ENCODE measurements at places on chromosomes 13 and 19. TPM values are rescaled to one million over a fixed set of nuclear protein-coding genes. Genes with fewer than 3 reads are reported as not detected.

The ZNF677 gene
- total RNA-seq, result 21.3 TPM

The ATP4B gene
- not detected for total RNA-seq

The PLA2G4C gene
- 23.2 TPM for total RNA-seq

The PSG7 gene
- total RNA-seq, result not detected

The C2CD4C gene
- total RNA-seq, result 0.26 TPM

DNA sequence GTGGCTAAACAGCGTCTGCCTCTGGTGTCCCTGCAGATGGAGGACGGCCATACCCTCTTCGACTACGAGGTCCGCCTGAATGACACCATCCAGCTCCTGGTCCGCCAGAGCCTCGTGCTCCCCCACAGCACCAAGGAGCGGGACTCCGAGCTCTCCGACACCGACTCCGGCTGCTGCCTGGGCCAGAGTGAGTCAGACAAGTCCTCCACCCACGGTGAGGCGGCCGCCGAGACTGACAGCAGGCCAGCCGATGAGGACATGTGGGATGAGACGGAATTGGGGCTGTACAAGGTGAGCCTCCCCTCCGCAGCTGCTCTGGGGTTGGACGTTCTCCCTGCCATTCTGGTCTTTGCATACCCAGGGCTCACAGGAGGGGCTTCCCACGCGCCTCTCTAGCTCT, 19.9 kb downstream of the UHRF1 start:
- no peaks in the 10 kb centered on the region for H3K36me3 ChIP-seq
- no peak overlapping the region for H3K4me3 ChIP-seq
- no peak for DNase-seq

DNA sequence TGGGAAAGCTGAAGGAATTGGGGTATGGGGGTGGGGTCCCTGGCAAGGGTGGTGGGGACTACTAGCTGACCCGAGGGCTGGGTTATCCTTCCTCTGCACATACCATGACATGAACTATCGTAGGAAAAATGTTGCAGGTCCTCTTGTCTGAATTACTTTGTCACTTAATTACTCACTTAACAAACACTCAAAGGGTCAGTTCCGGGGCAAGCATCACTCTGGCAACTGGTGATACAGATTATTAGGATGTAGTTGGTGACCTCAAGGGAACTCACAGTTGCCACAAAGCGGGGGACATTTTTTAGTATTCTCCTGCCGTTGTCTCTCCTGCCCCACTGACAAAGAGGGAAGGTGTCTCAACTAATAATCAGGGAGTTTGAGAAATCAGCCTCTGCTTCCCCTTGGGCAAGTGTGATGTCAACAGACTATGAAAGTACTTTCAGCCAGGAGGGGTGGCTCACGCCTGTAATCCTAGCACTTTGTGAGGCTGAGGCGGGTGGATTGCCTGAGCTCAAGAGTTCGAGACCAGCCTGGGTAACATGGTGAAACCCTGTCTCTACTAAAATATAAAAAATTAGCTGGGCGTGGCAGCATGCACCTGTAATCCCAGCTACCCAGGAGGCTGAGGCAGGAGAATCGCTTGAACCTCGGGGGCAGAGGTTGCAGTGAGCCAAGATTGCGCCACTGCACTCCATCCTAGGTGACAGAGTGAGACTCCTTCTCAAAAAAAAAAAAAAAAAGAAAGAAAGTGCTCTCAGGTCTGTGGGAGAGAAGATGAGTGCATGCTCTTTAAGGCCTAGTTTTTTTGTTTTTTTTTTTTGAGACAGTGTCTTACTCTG, 10.3 kb downstream of the DNAJB1 start:
- H3K27ac ChIP-seq, result no peak overlapping the region
- no peaks in the 10 kb centered on the region for H3K36me3 ChIP-seq
- no peak overlapping the region for H3K4me3 ChIP-seq

DNA sequence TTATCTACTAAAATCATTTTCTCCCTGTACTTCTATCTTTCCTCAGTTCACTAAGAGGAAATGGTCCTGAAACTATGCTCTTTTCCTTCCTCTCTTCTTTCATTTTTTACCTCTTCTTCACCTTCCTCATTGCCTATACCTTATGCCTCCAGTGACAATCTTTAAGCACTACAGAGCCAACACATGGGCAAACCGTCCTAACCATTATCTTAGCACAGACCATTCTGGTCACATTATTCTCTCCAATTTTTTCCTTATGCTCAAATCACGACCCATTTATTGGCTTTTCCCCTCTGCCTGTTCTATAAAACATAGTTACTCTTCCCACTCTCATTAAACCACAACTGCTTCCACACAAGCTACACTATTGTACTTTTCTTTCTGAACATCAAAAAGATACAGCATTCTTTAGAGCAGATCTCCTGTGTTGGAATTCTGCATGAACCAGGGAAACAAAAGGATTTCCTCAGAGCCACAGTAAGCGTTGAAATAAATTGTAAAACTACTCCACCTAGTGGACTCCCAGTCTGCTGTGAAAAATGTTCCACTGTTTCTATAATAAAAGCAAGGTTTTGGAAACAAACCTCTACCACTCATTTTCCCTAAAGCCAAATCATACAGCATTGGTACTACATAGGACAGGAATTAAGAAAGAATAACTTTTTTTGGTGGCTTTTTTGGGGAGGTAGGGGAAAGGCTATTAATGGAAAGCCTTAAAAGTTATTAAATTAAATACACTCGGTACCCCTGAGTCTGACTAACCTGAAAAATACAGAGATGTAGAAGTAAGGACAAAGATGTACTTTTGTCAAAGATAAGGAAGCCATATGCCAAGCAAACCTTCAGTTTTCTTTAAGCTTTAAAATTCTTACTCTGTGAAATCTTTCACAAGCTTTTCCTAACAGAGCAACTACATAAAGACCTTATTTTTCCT, 19.5 kb downstream of the NUFIP1 start:
- H3K4me1 ChIP-seq, result peaks cover 18% of the 10 kb centered on the region
- H3K27ac ChIP-seq, result peak overlapping the region; percentile 56
- DNase-seq, result no peak
- H3K4me3 ChIP-seq, result no peak overlapping the region
- peaks cover 10% of the 10 kb centered on the region for H3K36me3 ChIP-seq

- peak overlapping the region; percentile 62 for H3K27ac ChIP-seq
- DNase-seq, result no peak
- H3K27me3 ChIP-seq, result no peaks in the 10 kb centered on the region
- H3K4me3 ChIP-seq, result no peak overlapping the region
Observed at GRCh38 chr13:98474292-98474691, 102.6 kb downstream of the STK24 start.

DNA sequence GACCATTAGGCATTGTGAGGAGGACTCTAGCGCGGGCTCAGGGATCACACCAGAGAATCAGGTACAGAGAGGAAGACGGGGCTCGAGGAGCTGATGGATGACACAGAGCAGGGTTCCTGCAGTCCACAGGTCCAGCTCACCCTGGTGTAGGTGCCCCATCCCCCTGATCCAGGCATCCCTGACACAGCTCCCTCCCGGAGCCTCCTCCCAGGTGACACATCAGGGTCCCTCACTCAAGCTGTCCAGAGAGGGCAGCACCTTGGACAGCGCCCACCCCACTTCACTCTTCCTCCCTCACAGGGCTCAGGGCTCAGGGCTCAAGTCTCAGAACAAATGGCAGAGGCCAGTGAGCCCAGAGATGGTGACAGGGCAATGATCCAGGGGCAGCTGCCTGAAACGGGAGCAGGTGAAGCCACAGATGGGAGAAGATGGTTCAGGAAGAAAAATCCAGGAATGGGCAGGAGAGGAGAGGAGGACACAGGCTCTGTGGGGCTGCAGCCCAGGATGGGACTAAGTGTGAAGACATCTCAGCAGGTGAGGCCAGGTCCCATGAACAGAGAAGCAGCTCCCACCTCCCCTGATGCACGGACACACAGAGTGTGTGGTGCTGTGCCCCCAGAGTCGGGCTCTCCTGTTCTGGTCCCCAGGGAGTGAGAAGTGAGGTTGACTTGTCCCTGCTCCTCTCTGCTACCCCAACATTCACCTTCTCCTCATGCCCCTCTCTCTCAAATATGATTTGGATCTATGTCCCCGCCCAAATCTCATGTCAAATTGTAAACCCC, 2.8 kb upstream of the CEACAM5 start:
- H3K4me1 ChIP-seq, result no peaks in the 10 kb centered on the region
- no peaks in the 10 kb centered on the region for H3K36me3 ChIP-seq
- no peak overlapping the region for H3K4me3 ChIP-seq

GRCh38 chr13:45817833-45818232, 33.7 kb downstream of the SIAH3 start:
- H3K4me1 ChIP-seq, result no peaks in the 10 kb centered on the region
- DNase-seq, result no peak
- no peak overlapping the region for H3K27ac ChIP-seq
- H3K27me3 ChIP-seq, result no peaks in the 10 kb centered on the region
- no peaks in the 10 kb centered on the region for H3K36me3 ChIP-seq

DNA sequence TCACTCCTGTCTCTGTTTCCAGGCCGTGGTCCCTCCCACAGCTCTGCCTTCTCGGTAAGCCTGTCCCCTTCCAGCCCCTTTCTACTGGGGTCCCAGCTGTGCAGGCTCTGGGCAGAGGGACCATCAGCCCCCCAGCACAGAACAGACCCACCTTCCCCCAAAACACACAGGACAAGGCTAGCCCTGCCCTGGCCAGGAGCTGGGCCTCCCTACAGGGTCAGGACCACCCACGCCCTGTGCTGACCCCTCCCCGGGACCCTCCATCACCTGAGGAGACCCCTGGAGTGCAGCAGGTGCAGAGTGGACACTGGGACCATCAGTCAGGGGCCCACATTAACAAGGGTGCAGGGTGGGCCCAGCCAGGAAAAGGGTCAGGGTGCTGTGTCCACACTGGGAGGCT, 13.9 kb downstream of the CEACAM3 start:
- H3K27ac ChIP-seq, result no peak overlapping the region
- DNase-seq, result no peak
- no peaks in the 10 kb centered on the region for H3K27me3 ChIP-seq

DNA sequence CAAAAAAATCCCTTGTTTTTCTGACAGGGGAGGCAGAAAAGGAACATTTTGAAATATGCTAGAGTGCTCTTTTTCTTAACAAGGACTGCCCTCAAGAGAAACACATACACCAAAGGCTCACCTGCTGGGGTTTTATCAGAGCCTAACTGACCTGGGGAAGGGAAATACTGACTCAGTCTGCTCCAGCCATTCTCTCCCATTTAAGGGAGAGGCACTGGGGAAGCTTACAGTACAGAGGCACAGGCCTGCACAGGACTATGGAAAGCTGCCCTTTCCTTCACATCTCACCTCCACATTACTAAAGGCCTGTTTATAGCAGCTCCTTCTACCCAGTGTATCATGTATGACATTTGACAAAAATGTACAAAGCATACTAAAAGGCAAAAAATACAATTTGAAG, 30.3 kb downstream of the TNFRSF19 start:
- H3K27me3 ChIP-seq, result no peaks in the 10 kb centered on the region
- no peaks in the 10 kb centered on the region for H3K4me1 ChIP-seq
- H3K4me3 ChIP-seq, result no peak overlapping the region
- peaks cover 5% of the 10 kb centered on the region for H3K36me3 ChIP-seq

DNA sequence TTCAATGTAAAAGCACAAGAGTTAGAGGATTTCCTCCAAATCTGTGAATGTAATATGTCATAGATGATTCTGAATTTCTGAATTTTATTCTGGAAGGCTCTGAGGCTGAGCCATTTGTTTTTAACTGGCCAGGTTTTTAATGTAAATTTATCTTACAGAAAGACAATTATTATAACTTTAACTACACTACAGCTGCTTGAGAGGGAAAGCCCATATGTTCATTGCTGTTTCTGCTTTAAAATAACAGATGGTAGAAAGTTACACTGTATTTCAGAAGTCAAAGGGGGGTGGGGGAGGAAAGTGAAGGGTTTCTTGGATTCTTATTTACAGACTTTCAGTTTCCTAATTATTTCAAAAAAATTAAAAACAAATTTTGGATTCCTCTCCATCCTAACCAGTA, 62.8 kb downstream of the DNAJC15 start:
- H3K4me1 ChIP-seq, result no peaks in the 10 kb centered on the region
- no peak overlapping the region for H3K4me3 ChIP-seq
- H3K27me3 ChIP-seq, result no peaks in the 10 kb centered on the region
- DNase-seq, result no peak
- no peaks in the 10 kb centered on the region for H3K36me3 ChIP-seq

DNA sequence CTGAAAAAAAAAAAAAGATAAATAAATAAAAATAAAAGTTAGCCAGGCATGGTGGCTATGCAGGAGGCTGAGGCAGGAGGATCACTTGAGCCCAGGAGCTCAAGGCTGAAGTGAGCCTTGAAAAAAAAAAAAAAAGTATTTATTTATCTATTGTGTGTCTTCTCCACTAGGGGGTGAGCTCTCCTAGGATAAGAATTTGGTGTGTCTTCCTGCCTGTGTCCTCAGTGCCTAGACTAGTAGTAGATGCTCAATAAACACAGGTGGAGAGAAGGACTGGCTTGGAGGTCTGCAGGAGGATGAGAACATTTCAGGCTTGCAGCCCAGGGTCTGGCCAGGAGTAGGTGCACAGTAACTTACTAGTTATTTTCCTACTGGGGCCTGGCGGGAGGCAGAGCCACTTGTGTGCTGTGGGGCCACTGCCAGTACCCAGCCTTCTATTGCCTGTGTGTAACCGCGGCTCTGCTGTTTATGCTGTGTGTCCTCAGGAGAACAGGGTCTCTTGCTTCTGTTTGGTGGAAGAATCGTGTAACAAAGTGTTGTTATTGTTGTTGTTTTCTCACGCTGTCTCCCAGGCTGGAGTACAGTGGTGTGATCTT, 5.4 kb downstream of the LMTK3 start:
- no peak for DNase-seq
- H3K4me3 ChIP-seq, result no peak overlapping the region
- H3K27me3 ChIP-seq, result peaks cover 10% of the 10 kb centered on the region

GRCh38 chr13:110480161-110480560, 81.4 kb downstream of the RAB20 start:
- H3K27ac ChIP-seq, result no peak overlapping the region
- no peak overlapping the region for H3K4me3 ChIP-seq
- no peaks in the 10 kb centered on the region for H3K27me3 ChIP-seq

GRCh38 chr19:34794066-34794960, 21.3 kb upstream of the ZNF599 start:
- H3K36me3 ChIP-seq, result no peaks in the 10 kb centered on the region
- H3K4me3 ChIP-seq, result no peak overlapping the region
- no peak overlapping the region for H3K27ac ChIP-seq
- no peaks in the 10 kb centered on the region for H3K4me1 ChIP-seq
- DNase-seq, result no peak
- H3K27me3 ChIP-seq, result no peaks in the 10 kb centered on the region
